ENCODE measurements at places on chromosomes 6 and 20.

DNA sequence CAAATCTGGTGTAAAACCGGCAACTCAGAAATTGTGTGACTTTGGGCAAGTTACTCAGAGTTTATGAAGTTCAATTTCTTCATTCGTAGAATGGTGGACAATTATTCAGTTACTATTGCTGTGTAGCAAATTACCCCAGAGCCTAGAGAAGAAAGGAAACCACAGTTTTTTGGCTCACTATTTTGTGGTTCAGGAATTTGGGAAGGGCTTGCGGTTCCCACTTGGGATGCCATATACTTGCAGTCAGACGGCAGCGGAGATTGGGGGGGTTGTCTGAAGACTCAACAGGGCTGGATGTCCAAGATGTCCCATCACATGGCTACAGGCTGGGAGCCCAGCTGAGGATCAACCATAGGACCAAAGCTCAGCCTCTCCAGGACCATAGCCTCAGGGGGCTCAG is 108.1 kb downstream of the PCSK2 start:
- no peak for DNase-seq

DNA sequence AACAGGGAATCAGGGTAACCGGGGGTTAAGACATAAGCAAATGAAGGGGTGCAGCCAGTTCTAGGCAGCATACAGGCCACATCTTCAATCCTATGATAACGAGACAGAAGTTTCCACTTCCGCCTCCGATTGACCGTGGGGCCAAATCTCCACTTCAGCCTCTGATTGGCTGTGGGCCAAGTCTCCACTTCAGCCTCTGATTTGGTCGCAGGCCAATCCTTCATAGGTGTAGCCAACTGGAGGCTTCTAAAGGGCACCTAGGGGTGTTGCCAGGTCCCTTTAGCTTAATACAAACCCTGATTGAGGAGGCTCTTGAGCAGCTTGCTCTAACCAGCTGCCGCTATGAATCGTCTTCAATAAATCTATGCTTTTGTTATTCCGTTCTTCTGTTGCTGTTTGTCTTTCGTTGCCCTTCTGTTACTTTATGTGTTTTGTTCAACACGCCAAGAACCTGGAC is 2.1 kb upstream of the ERGIC3 start:
- DNase-seq: no peak

- DNase-seq: no peak
Observed at GRCh38 chr6:125668071-125668470, 81.4 kb upstream of the HEY2 start.

- no peak for DNase-seq
Observed at GRCh38 chr20:8756410-8756809, 312.5 kb upstream of the PLCB4 start.

DNA sequence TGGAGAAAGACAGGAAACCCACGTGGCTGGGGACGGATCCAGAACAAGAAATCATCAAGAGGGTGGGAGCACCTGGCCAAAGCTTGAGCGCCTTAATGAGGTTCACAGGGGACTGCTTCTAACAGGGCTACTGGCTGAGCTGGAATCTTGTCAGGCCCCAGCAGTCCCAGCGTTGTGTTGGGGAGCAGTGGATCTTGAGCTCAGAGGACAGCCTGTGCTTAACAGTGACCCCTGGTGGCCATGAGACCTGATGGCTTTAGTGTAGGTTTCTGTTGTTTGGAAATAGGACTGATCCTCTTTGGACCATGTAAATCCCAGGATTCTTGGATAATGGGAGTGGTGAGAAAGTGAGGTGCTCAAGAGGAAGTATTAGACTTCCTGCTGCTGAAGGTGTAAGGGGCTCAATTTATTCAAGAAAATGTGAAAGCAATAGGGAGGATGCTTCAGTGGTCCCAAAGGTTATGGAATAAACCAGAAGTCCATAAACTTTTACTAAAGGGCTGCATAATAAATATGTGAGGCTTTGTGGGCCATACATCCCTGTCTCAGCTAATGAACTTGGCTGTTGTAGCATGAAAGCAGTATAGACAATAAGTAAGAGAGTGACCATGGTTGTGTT is 216.2 kb downstream of the NFATC2 start:
- DNase-seq: peak; percentile 14

All from activated CD4-positive, CD25-positive, alpha-beta regulatory T cell treated with anti-CD3 and anti-CD28 coated beads, Interleukin-2, amount 50 U/mL, for 16 hours (primary cell).